ENCODE measurements at places on chromosomes 3 and 15.

DNA sequence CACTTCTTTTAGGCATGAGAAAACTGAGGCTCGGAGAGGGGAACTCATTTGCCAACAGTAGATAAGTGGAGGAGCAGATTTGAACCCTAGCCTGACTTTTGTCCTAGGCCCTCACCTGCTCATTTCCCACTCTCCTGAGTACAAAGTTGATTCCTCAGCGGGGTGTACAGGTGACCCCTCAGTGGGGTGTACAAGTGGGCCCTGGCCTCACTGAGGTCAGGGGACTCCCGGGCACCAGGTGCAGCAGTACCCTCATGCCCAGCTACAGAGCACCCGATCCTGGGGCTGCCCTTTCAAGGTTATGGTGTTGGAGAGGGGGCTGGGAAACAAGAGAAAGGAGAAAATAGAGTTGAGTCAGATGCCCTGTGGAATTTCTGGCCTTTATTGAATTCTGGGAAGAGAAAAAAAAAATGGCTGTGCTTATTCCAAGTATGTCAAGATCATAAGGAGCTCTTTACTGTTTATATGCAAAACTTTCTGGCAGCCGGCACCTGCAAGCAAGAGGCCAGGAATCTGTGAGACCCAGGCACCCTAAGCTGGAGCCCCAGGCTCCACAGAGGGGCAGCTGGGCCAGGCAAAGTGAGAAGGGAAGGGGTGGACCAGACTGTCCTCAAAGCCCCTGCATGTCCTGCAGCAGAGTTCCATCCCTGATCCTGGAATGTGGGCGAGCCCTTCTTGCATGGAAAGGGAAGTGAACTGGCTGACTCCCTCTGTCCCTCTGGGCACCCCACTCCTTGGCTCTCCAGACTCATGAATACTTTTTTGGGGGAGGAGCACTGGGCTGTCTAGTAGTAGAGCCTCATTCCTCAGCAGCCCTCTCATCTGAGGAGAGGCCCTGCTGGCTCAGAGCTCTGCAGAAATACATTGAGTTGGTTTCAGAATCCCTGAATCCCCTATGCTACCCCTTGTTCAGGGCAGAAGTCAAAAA is 43.1 kb downstream of the AMOTL2 start:
- no peak for DNase-seq

- DNase-seq = no peak
Observed at GRCh38 chr15:52717481-52717880, 38.3 kb upstream of the ATOSA start.

DNA sequence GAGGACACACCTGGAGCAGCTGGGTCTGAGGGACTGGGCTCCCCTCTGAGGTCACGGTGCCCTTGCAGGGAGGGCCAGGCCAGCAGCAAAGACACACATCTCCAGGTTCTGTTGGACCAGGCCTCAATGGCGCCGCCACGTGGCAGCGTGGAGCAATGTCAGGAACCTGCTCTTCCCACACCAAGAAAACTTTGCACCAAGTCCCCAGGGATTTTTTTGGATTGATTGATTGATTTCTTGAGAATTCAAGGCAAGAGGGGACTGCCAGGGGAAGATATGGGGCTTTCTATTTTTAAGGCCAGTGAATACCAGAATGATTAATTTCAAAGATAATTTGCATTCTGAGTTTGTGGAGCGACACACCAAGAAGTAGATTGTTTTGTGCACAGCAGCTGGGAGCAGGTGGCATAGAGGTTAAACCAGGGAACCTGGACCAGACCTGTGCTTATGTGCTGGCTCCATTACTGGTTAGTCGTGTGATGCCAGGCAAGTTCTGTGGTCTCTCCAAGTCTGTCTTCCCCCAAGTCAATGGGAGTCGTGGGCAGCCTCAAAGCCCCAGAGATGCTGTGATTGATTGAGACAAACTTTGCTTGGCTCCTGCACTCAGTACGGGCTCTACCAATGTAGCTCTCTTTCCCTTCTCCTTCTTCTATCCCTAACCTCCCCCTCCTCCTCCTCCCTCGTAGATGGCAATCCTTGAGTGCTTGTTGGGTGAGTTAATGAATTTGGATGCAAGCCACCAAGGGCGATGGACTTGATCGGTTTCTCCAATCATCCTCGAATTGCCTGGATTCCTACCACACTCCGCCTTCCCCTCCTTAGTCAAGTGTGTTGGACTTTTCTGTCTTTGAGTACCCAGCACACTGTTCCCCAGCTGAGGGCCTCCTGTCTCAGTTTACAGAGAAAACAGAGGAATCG is 96.2 kb upstream of the TRPM1 start:
- DNase-seq = no peak

GRCh38 chr3:107260207-107260606 is 117.0 kb upstream of the CCDC54 start:
- DNase-seq = no peak

- no peak for DNase-seq
Observed at GRCh38 chr3:13822042-13822441, 57.8 kb downstream of the WNT7A start.

GRCh38 chr15:42891569-42891968 is 29.0 kb downstream of the TTBK2 start:
- DNase-seq = no peak

- DNase-seq = no peak
Observed at GRCh38 chr3:26766031-26766430, 143.5 kb downstream of the LRRC3B start.

- no peak for DNase-seq
Observed at GRCh38 chr15:92197746-92198145, 195.9 kb upstream of the ST8SIA2 start.

DNA sequence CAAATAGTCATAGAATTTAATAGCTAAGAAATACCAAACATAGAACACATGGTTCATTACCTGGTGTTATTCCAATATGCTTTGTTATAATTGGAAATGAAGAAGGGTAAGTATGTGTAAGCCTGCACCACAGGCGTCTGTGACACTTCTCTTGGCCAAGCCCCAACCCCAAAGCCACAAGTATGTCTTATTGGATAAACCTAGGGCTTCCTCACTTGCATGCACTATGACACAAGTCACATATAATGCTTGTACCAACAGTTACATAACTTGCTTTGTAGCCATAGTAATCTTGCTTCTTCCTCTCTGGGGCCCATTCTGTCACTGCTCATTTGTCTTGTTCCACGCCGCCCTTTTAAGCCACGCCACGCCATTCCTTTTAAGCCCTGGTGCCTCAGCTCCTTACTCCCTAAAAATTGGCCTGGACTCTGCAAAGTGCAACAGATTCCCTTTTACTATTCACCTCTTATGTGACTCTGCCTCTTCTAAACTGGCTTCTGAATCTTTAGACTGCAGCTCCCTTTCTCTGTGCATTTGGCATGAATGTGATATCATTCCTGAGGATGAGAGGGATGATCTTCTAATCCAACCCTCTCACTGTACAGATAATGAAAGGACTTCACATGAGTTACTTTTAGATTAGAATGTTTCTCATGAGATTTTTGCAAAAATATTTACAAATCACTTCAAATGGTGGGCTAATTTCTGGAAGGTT is 48.1 kb upstream of the EPHA3 start:
- no peak for DNase-seq

DNA sequence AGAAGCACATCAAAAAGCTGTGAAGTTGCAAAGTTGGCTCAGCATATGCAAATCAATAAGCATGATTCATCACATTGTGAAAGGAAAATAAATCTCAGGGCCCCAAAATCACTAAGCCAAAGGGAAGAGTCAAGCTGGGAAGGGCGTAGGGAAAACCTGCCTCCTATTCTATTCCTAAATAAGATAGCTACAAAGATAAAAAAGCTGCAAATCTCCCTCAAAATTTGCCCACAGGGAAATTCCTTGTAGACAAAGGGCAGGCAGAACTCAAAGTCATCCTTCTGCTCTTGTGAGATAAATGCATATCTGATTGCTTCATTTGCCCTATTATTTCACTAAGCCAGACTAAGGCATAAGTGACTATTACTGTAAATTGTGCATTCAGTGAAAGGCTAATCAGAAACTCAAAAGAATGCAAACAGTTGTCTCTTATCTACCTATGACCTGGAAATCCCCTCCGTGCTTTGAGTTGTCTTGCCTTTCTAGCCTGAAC is 30.5 kb upstream of the CCNL1 start:
- no peak for DNase-seq

DNA sequence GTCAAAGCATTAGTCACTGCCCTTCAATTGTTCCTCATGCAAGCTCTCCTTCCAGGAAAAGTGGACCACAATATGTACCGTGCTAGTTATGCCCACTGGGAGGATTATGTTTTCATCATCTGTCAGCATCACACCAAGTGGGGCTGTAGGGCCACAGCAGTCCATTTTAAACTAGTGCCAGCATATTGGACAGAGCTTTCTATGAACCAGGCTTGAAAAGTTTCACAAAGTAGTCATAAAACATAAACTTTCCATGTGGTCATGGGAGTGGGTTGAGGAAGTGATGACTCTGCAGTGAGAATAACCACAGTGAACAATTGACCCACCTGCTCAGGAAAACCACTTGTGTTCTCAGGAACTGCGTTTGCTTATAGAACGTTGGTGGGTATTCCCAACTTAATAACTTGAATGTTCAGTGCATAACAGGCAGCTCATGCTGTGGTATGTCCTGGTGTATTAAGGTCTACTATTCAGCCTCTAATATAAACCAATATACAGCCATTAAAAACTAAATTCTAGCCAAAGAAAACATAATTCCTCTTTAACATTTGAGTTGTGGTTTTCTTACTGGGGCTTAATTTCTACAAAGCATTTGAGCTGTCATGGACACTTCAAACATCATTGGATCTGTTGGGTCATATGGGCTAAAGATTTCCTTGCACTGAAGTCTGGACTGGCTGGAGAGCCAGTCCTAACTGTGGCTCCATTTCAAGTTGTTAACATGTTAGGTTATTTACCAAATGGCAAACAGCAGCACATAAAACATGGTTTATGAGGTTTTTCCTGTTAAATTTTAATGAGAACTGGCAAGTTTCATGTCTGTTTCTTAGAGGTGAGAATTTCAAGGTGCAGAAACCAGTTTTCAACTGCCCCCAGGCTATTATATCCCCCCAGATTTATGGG is 274.1 kb downstream of the OTOL1 start:
- DNase-seq = no peak

DNA sequence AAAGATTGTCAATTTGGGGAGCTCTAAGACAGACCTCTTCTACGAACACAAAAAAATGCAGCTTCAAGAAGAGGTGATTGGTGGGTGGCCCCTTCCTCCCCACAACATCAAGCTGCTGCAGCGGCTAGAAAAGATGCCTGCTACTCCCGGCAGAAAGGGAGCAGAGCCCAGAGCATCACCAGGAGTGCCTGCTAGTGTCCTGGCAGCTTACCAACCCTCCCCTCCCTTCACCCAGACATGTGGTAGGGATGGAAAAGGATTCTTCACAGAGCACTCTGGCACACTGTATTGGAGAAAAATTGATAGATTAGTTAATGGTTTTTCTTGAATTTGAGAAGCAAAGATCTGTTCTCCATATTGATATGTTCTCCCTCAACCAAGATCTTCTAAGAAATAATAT is 10.8 kb downstream of the IP6K1 start:
- no peak for DNase-seq

GRCh38 chr15:85831415-85832113 is 36.8 kb upstream of the KLHL25 start:
- peak; percentile 1 for DNase-seq

DNA sequence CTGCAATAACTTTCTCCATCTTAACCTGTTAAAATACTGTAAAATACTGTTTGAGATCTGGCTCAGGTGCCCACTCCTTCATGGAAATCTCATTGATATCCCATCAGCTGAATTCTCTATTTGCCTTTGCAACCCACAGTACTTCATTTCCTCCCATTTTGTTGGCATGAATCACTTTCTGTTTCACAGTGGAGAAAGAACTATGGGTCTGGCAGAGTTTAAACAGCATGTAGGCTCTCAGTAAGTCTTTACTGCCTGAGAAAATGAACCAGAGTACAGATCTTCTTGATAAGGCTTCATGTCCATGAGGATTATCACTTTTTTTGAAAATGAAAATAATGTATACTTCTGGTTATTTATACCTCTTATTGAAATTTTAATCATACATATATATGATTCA is 245.9 kb downstream of the NAALADL2 start:
- no peak for DNase-seq

- peak; percentile 22 for DNase-seq
Observed at GRCh38 chr15:65304381-65305149, at the start of gene RNU5B-1. RNU5B-1 (plus strand) TSS chr15:65304677.

- DNase-seq = no peak
Observed at GRCh38 chr3:161270991-161271390, 49.9 kb downstream of the NMD3 start.

DNA sequence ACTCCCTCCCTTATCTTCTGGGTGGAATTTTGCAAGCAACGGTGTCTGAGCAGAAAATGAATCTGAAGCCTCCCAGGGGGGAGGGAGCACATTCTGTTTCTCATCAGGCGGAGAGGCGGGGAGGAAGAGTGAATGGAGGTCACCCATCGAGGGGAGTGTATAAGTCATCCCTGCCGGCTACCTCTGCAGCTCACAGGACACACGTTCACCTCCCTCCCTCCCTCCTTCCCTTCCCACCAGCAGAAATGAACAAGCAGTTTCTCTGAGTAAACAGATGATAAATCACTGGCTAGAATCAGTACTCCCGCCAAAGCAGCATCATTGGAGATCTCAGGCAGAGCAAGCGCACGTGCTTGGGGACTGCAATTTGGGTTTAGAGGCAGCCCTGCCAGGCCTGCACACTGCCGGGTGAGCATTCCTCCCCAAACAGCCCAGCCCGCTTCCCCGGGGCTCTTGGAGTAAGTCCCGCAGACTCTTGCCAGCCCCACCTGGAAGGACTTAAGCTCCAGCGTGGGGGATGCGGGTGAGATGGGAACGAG is 38.3 kb downstream of the CPN2 start:
- no peak for DNase-seq

DNA sequence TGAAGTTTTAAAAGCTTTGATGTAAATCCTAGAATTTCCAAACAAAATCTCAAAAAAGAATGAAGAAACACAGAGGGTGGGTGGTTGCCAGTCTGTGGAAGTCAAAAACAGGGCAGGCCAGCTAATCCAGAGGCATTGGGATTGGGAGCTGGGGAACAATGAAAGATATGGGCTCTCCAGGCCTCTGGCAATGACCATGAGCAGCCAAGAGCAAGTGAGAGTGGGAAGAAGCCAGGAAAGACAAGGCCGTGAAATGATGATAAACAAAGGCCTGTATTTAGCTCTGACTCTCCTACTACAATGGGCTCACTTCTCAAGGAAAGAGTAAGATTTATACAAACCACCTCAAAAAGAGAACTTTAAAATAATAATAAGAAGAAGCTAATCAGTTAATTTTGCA is 248.5 kb downstream of the ZMAT3 start:
- DNase-seq = no peak

DNA sequence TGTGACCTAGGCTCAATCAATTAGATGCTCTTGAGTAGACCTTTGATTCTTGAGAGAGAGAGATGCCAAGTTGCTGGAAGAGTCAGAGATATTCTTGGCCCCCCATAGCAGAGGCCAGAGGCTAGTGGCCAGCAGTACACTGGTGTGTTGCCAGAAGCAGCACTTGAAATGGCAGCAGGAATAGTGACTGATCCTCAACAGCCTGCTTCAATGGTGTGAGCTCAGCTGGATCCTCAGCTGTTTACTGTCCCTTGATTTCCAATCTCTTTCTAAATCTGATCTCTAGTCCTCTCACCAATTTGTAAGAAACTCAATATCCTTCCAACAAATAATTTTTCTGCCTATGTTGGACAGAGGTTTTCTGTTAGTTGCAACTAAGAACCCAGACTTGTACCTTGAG is 170.3 kb upstream of the CCDC54 start:
- no peak for DNase-seq

All from C1 segment of cervical spinal cord (tissue), 14 donors.